ENCODE measurements at places on chromosomes 6 and 20. TPM values are rescaled to one million over a fixed set of nuclear protein-coding genes. Genes with fewer than 3 reads are reported as not detected.

DNA sequence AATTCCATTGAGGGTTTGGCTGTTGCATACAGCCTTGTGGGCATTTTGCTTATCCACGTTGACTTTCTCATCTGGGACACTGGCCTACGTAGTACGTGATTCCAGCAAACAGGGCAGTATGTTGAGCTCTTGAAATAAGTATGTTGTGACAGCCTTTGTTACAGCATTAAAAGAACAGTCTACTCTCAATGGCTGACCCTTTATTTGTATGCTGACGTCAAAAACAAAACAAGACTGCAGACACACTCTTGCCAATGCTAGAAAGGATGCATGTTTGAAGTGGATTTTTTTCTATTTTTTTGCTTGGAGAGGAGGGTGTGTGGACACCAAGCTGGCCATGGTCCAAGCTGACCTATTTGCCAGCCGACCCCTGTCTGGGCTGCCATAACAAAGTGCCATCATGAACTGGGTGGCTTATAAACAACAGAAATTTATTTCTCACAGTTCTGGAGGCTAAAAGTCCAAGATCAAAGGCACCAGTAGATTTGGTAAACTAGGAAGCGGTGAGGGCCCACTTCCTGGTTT, 10.8 kb upstream of the SNHG17 start:
- no peak overlapping the region for H3K27ac ChIP-seq
- H3K27me3 ChIP-seq = no peaks in the 10 kb centered on the region
- DNase-seq = no peak
- no peaks in the 10 kb centered on the region for H3K36me3 ChIP-seq
- no peak overlapping the region for H3K4me3 ChIP-seq
- H3K4me1 ChIP-seq = peaks cover 11% of the 10 kb centered on the region

GRCh38 chr6:146310628-146311027, 233.0 kb upstream of the RAB32 start:
- H3K27me3 ChIP-seq = no peaks in the 10 kb centered on the region
- no peak overlapping the region for H3K4me3 ChIP-seq

Gene OR2H2
- total RNA-seq = not detected

DNA sequence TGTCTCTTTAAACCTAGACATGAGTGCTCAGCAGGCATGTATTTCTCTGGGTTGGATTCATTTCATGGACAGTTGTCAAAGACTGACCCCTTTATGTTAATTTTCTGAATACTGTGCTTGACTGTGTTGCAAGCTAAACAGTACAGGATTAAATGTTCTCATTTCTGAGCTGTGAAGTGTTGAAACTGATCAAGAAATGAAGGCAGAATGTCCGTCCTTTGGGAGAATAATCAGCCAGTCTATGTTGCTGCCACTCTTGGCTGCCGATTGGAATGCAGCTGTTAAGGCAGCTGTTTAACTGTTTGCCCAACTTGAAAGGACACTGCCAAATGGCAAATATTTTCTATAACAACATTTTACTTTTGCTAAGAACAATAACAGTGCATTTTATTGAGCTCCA, 87.3 kb downstream of the CEP57L1 start:
- no peaks in the 10 kb centered on the region for H3K4me1 ChIP-seq
- no peak overlapping the region for H3K4me3 ChIP-seq
- no peaks in the 10 kb centered on the region for H3K36me3 ChIP-seq
- DNase-seq = no peak
- no peak overlapping the region for H3K27ac ChIP-seq
- H3K27me3 ChIP-seq = no peaks in the 10 kb centered on the region

DNA sequence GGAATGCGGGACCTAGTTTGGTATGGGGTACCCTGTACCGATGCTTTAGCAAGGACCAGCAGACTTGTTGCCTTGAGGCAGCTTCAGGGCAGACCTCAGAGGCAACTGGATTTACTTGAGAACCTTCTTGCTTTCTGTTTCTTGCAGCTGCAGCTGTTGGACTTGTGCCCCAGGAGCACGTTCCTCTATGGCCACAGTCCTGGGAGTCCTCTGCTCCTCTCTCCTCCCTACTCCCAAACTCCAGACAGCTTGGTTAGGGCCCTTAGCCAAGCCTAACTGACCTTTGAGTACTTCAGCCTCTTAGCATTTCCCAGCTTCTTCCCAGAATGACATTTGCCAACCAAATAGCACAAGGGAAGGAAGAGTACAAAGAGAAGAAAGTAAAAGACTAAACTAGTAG, 34.7 kb downstream of the GHRH start:
- H3K27me3 ChIP-seq = no peaks in the 10 kb centered on the region
- no peak overlapping the region for H3K27ac ChIP-seq
- peaks cover 44% of the 10 kb centered on the region for H3K36me3 ChIP-seq

DNA sequence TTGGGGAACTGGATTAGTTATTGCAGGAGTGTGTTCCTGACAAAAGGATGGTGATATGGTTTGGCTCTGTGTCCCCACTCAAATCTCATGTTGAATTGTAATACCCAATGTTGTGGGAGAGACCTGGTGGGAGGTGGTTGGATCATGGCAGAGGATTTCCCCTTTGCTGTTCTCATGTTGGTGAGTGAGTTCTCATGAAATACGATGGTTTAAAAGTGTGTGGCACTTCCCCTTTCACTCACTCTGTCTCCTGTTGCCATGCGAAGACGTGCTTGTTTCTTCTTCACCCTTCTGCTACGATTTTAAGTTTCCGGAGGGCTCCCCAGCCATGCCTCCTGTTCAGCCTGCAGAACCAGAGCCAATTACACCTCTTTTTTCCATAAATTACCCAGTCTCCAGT, 16.2 kb upstream of the TREM1 start:
- peaks cover 7% of the 10 kb centered on the region for H3K4me1 ChIP-seq
- H3K36me3 ChIP-seq = no peaks in the 10 kb centered on the region
- no peak overlapping the region for H3K4me3 ChIP-seq
- no peak for DNase-seq

Gene RPS21
- total RNA-seq = 2,687 TPM

DNA sequence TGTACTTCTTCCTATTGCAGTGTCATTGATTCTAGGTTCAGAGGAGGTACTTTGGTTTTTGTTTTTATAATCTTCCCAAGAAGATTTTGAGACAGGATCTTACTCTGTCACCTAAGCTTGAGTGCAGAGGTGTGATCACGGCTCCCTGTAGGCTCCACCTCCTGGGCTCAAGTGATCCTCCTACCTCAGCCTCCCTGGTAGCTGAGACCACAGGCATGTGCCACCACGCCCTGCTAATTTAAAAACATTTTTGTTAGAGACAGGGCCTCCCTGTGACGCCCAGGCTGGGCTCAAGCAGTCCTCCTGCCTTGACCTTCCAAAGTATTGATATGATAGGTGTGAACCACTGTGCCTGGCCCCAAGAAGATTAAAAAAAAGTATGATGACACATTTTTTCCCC, 3.4 kb upstream of the SLC17A5 start:
- H3K27me3 ChIP-seq = no peaks in the 10 kb centered on the region
- H3K36me3 ChIP-seq = no peaks in the 10 kb centered on the region
- no peaks in the 10 kb centered on the region for H3K4me1 ChIP-seq
- H3K27ac ChIP-seq = no peak overlapping the region
- no peak overlapping the region for H3K4me3 ChIP-seq

DNA sequence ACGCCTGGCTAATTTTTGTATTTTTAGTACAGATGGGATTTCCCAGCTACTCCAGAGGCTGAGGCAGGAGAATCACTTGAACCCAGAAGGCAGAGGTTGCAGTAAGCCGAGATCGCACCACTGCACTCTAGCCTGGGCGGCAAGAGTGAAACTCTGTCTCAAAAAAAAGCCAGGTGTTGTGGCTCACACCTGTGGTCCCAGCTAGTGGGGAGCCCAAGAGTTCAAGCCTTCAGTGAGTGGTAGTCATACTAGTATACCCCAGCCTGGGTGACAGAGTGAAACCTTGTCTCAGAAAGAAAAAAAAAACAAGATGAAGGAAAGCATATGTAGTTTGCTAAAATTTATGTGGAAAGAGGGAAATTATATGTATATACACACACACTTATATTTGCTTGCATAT, 20.0 kb upstream of the POU5F1 start:
- H3K27ac ChIP-seq = no peak overlapping the region
- H3K4me1 ChIP-seq = peaks cover 21% of the 10 kb centered on the region
- no peak for DNase-seq
- H3K36me3 ChIP-seq = no peaks in the 10 kb centered on the region
- H3K4me3 ChIP-seq = no peak overlapping the region
- H3K27me3 ChIP-seq = no peaks in the 10 kb centered on the region

Gene SPATS1
- total RNA-seq = not detected

GRCh38 chr6:112683106-112683505, 336.0 kb downstream of the RFPL4B start:
- no peaks in the 10 kb centered on the region for H3K36me3 ChIP-seq
- H3K4me1 ChIP-seq = no peaks in the 10 kb centered on the region

- H3K36me3 ChIP-seq = no peaks in the 10 kb centered on the region
- no peaks in the 10 kb centered on the region for H3K27me3 ChIP-seq
- H3K27ac ChIP-seq = no peak overlapping the region
- DNase-seq = no peak
- peaks cover 5% of the 10 kb centered on the region for H3K4me1 ChIP-seq
Measured at GRCh38 chr20:53853111-53853713, 217.2 kb downstream of the BCAS1 start.

- no peak for DNase-seq
- no peak overlapping the region for H3K4me3 ChIP-seq
- H3K4me1 ChIP-seq = no peaks in the 10 kb centered on the region
Measured at GRCh38 chr6:169424821-169425240, 171.2 kb upstream of the THBS2 start.

- no peaks in the 10 kb centered on the region for H3K36me3 ChIP-seq
- H3K4me1 ChIP-seq = no peaks in the 10 kb centered on the region
- H3K27me3 ChIP-seq = no peaks in the 10 kb centered on the region
- H3K4me3 ChIP-seq = no peak overlapping the region
- H3K27ac ChIP-seq = no peak overlapping the region
Measured at GRCh38 chr20:7090001-7090400, 322.5 kb downstream of the BMP2 start.

GRCh38 chr6:111793711-111794111, 79.5 kb downstream of the FYN start:
- no peaks in the 10 kb centered on the region for H3K36me3 ChIP-seq
- H3K4me1 ChIP-seq = peaks cover 36% of the 10 kb centered on the region
- no peaks in the 10 kb centered on the region for H3K27me3 ChIP-seq
- peak overlapping the region; percentile 66 for H3K4me3 ChIP-seq
- no peak for DNase-seq
- peak overlapping the region; percentile 85 for H3K27ac ChIP-seq

DNA sequence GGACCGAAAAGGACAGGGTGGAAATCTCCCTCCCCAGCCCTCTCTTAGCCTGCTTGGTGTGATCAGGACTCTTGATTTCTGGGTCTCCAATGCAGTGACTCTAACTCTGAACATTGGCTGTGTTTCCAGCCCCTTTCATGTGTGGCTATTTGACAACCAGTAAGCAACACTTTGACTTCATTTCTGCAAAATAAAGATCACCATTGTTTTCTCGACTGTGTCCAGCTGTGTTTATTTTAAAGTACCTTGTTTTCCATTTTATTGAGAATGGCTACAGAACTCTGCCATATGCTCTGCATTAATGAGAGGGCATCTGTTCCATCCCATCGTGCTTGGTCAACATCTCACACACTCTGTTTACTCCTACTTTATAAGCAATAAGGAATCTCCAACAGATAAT, 60.9 kb upstream of the TAGAP start:
- H3K4me3 ChIP-seq = no peak overlapping the region
- DNase-seq = no peak
- no peaks in the 10 kb centered on the region for H3K36me3 ChIP-seq
- no peak overlapping the region for H3K27ac ChIP-seq

Gene ACSS1
- total RNA-seq = 44.9 TPM

Gene OPRM1
- not detected for total RNA-seq

Gene BIRC7
- not detected for total RNA-seq

Gene PSMB9
- total RNA-seq = 271 TPM

GRCh38 chr6:11824986-11825385, 46.4 kb upstream of the ADTRP start:
- no peaks in the 10 kb centered on the region for H3K36me3 ChIP-seq
- peak; percentile 91 for DNase-seq
- H3K27ac ChIP-seq = peak overlapping the region; percentile 70
- H3K4me3 ChIP-seq = no peak overlapping the region

DNA sequence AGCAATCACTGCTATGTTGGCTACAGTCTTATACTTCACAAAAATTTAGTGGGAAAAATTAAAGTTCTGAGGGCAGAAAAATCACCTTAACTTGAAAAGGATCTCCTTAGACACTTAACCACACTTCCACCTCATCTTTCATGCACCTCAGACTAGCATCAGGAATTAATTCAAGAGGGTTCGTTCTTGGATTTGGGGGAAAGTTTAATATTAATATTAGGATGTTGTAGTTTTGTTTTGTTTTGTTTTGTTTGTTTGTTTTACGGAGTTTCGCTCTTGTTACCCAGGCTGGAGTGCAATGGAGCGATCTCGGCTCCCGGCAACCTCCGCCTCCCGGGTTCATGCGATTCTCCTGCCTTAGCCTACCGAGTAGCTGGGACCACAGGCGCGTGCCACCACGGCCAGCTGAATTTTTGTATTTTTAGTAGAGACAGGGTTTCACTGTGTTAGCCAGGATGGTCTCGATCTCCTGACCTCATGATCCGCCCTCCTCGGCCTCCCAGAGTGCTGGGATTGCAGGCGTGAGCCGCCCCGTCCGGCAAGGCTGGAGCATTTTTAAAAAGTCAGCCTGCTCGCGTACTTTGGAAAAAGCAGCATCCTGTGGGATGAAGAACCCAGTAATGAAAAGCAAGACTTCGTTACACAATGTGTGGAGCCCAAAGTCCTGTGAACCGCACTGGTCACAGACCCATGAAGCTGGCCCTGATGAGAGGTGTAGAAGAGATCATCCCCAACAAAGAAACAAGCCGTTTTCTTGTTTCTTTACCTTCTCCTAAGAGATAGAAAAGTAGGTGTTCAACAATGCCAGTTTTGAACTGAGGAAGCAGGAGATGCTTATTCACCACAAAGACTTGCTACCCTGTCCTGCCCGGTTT, 194.9 kb downstream of the GPX5 start:
- H3K27me3 ChIP-seq = no peaks in the 10 kb centered on the region
- no peak overlapping the region for H3K27ac ChIP-seq
- no peaks in the 10 kb centered on the region for H3K36me3 ChIP-seq
- no peak overlapping the region for H3K4me3 ChIP-seq

- no peaks in the 10 kb centered on the region for H3K4me1 ChIP-seq
- no peak for DNase-seq
- H3K36me3 ChIP-seq = no peaks in the 10 kb centered on the region
- H3K27ac ChIP-seq = no peak overlapping the region
Measured at GRCh38 chr6:123715006-123715863, 78.5 kb upstream of the TRDN start.

GRCh38 chr6:96631248-96631647, 68.3 kb downstream of the FHL5 start:
- H3K4me1 ChIP-seq = peaks cover 3% of the 10 kb centered on the region
- H3K27me3 ChIP-seq = no peaks in the 10 kb centered on the region
- H3K27ac ChIP-seq = no peak overlapping the region
- H3K36me3 ChIP-seq = no peaks in the 10 kb centered on the region
- H3K4me3 ChIP-seq = no peak overlapping the region
- no peak for DNase-seq

- H3K27ac ChIP-seq = peak overlapping the region; percentile 74
- no peak overlapping the region for H3K4me3 ChIP-seq
- H3K27me3 ChIP-seq = no peaks in the 10 kb centered on the region
- peaks cover 9% of the 10 kb centered on the region for H3K4me1 ChIP-seq
- H3K36me3 ChIP-seq = no peaks in the 10 kb centered on the region
Measured at GRCh38 chr6:80165143-80165542, 58.7 kb downstream of the BCKDHB start.

- H3K4me3 ChIP-seq = no peak overlapping the region
- H3K27ac ChIP-seq = peak overlapping the region; percentile 33
- peaks cover 37% of the 10 kb centered on the region for H3K4me1 ChIP-seq
- no peaks in the 10 kb centered on the region for H3K27me3 ChIP-seq
- H3K36me3 ChIP-seq = no peaks in the 10 kb centered on the region
Measured at GRCh38 chr6:150001295-150002008, 23.9 kb downstream of the RAET1L start.
